ENCODE measurements at places on chromosomes 7 and 10. TPM values are rescaled to one million over a fixed set of nuclear protein-coding genes. Genes with fewer than 3 reads are reported as not detected.

The ADCY1 gene
- 7.4 TPM for total RNA-seq

The RASA4 gene
- 16.2 TPM for total RNA-seq

The TMEM213 gene
- not detected for total RNA-seq

The CABCOCO1 gene
- not detected for total RNA-seq

The LMBR1 gene
- 45.2 TPM for total RNA-seq

The NXPH1 gene
- total RNA-seq = not detected

The CPA5 gene
- total RNA-seq = not detected

The ITPRID1 gene
- not detected for total RNA-seq

The SHH gene
- total RNA-seq = not detected

- no peak for DNase-seq
Observed at GRCh38 chr10:44069573-44069972, 315.3 kb downstream of the CXCL12 start.

- DNase-seq = no peak
Observed at GRCh38 chr7:126792521-126792920, 460.2 kb downstream of the GRM8 start.

DNA sequence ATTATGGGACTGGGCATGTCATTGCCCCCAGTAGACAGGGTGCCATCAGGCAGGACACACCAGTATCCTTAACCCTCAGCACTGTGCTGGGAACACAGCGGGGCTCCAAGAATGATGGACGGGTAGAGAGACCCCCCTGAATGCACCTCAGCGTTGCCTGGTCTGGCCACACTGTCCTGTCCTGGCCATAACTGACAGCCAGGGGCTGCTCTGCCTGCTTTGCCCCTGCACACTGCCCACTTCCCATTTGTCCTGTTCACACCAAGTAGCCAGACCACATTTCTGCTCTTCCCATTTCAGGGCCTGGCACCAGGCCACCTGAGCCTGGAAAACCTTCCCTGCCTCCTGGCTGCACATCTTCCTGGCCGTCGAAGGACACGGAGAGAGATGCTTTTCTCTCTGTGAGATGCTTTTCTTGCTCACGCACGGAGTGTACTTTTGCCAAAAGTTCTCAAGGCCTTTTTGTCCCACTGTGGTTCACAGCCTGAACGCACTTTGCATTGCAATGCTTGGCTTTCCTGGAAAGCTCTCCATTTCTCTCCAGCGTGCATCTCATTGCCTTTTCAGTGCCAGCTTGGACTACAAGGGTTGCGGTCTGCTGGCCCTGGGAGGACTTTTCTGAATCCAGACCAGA is 131.0 kb upstream of the EEPD1 start:
- DNase-seq = no peak

- DNase-seq = no peak
Observed at GRCh38 chr7:70634610-70635068, 497.3 kb upstream of the GALNT17 start.

GRCh38 chr10:6002809-6003510 is 25.6 kb upstream of the IL15RA start:
- no peak for DNase-seq

- no peak for DNase-seq
Observed at GRCh38 chr7:130071701-130072622, 1.6 kb downstream of the KLHDC10 start.

GRCh38 chr7:2245883-2246675 is 4.1 kb downstream of the NUDT1 start:
- DNase-seq = no peak

DNA sequence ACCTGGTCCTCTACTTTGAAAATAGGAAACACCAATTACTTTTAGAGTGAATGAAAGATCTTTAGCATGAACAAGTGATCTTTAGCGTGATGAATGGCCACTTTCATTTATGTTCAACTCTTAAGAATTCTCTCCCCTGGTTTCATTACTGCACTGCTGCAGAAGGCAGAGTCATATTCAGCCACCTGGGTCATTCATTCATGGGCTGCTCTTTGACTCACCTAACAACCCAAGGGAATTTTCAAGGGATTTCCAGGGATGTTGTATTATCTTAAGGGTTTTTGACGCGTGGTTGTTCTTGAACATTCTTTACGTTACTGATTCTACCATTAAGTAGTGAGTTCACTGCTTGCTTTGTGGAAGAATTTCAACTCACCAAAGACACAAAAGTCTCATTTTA is 87.3 kb upstream of the STK17A start:
- no peak for DNase-seq

DNA sequence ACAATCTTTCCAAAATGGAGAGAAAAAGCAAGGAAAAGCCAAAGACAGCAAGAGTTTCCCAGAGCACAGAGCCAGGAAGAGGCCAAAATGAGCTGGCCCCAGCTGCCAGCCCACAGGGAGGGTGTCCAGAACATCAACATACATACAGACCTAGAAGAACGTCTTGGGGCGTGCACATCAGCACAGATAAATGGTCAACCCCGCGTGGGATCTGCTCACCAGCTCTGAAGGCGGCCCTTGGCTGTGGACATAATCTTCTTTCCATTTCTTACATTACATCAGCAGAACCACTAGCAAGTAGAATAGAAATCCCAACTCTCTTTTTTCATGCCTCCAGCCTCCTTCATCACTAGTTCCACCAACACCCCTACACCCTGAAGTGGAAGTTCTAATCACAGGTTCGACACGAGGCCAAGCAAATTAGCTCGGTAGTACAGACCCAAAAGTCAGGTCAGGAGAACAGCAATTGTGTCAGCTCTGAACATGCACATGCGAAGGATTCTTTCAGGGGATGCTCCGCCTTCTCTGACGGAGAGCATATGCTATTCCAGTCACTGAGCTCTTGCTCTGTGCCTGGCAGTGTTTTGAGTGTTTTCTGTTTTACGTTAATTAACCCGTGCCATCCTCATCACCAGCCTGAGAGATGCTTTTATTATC is 16.4 kb downstream of the SH3PXD2A start:
- no peak for DNase-seq

DNA sequence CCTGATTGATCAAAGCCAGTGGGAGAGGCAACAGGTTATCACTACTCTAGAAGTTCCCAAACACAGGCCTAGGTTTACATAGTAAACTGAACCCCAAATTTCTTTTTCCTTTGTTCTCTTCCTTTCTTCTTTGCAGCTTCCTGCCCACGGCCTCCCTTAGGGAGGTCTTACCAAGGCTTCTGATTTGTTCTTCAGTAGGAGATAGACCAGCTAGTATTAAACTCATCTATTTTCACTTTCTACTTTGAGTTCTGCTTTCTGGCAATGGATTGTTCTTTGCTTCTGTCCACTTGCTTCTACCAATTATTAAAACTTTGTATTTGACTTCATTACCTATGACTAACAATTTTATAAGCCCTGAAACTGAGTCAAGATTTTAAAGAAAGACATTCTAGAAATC is 251.2 kb upstream of the FZD1 start:
- DNase-seq = no peak

GRCh38 chr10:89224739-89225443 is 17.8 kb upstream of the CH25H start:
- DNase-seq = peak; percentile 62

- DNase-seq = no peak
Observed at GRCh38 chr10:1274701-1275544, 218.7 kb downstream of the WDR37 start.

DNA sequence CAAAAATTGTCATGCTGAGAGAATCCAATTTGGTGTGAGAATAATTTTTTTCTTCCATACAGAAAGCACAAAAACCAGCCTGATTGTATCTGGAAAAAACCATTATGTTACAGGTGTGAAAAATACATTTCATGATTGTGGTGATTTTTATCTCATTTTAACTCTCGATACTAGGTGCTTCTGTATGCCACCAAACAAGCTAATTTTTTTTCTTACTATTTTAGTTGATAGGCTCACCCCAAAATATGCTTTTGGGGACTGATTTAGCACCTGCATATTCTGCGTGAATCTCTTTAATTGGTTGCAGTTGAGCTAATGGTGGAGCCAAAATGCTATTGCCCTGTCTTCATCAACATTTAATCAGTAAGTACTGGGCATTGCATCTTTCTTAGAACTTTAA is 1.9 kb downstream of the DMTF1 start:
- DNase-seq = no peak

DNA sequence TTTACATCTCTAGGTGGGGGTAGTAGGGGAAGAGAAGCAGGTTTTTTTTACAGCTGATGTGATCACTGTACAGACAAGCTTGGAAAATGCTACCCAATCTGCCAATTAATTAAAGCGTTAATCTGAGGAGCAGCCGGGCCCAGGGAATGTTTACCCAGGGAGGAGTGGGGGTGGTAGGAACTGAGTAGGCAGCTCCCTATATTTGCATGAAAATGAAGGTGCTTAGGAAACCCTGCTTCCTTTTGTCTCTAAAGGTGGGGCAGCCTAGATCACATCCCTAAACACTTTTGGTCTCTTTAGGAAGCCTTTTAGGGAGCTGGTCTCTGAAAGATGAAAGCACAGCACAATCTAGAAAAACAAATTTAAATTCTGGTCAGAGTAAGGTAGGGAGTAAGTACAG is 53.0 kb upstream of the NFKB2 start:
- DNase-seq = no peak

GRCh38 chr7:150977382-150978125 is 567 bp downstream of the KCNH2 start:
- no peak for DNase-seq

GRCh38 chr7:25832456-25832855 is 319.5 kb upstream of the NFE2L3 start:
- no peak for DNase-seq

- DNase-seq = no peak
Observed at GRCh38 chr7:153473185-153473584, 579.0 kb upstream of the DPP6 start.
